ENCODE measurements at places on chromosomes 5 and 9.
A peak's percentile ranks its signal among the peaks of the same experiment; 100 is the strongest.

GRCh38 chr5:29230591-29230990, 1962.9 kb upstream of the CDH6 start:
- no peak for DNase-seq

DNA sequence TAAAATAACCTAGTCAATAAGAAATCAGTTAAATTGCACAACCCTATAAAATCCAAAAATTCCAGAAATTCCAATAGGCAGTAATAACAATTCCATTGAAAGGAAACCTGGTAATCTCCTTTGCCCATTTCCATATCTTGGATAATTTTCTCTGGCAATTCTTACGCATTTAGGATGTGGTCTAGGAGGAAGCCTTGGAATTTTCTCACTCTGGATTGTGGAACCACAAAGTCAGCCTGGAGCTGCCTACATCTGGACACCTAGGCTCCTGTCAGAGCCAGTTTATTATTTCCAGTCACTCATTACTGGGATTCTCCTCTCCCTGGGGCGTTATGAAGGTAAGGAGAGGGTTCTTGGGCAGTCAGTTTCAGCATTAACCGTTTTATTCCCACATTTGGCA, 40.3 kb upstream of the GNE start:
- DNase-seq: peak; percentile 85

GRCh38 chr5:54390539-54391031, 64.9 kb upstream of the HSPB3 start:
- no peak for DNase-seq

DNA sequence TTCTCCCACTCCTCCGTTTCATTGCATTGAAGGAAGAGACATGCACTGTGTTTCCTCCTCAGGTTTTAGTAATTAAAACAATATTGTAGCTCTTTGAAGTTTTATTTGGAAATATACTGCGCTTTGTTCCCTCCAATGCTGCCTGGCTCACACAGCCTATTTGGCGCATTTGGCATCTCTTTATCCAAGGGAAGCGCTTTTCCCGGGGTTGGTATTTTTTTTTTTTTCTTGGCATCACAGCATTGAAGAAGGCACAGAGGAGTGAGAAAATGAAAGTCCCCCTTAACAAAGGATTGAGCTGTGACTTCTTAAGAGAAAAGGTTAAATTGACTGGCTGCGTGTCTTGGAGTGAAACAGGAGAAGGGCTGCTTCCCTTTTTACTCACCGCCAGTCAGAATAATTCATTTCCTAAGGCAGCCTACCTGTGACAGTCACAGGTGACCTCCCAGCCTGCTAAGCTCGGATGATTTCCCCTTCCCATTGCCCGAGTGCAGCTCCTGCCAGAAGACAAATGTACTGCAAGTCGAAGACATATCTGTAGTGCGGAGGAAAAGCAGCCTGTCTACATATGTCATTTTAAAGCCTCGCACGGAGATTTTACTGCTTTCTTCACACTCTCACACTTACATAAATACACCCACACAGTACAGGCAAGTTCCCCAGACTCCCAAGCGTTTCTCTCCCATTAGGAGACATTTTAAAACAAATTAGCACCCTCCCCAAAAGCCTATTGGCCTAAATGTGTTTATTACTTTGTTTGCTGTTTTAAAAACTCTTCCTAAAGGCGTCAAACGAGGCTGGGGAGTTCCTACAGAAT, 665.5 kb upstream of the ZNF608 start:
- DNase-seq: peak; percentile 19

DNA sequence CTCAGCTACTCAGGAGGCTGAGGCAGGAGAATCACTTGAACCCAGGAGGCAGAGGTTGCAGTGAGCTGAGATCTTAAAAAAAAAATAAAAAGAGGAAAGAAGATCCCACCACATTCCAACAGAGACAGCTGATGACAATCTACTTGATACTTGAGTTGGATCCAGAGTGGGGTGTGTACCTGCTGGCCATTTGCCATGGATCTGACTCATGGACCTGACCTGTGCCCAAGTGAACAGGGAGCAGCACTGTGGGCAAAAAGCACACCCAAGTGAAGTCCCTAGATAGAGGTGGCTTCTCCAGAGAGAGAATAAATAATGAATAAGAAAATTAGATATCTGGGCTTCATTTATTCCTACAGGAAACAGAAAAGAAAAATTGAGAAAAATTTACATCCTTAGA, 81.2 kb upstream of the MIER3 start:
- no peak for DNase-seq

DNA sequence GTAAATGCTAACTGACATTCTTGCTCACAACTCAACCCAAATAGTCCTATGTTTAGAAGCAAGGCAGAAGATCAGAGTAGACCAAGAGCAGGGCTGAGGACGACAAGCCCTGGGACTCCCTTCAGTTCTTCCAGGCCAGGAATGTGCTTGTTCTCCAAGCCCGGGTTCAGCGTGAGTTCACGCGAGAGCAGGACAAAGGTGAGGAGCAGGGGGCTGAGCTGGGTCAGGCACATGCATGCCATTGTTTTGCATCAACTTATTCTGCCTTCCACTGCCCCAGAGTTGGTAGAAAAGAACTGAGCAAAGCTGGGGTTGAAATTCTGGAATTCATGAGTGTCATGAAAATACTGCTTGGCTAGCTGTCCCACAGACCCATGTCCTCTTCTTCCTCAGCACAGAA, 206.5 kb downstream of the PAX5 start:
- DNase-seq: no peak

DNA sequence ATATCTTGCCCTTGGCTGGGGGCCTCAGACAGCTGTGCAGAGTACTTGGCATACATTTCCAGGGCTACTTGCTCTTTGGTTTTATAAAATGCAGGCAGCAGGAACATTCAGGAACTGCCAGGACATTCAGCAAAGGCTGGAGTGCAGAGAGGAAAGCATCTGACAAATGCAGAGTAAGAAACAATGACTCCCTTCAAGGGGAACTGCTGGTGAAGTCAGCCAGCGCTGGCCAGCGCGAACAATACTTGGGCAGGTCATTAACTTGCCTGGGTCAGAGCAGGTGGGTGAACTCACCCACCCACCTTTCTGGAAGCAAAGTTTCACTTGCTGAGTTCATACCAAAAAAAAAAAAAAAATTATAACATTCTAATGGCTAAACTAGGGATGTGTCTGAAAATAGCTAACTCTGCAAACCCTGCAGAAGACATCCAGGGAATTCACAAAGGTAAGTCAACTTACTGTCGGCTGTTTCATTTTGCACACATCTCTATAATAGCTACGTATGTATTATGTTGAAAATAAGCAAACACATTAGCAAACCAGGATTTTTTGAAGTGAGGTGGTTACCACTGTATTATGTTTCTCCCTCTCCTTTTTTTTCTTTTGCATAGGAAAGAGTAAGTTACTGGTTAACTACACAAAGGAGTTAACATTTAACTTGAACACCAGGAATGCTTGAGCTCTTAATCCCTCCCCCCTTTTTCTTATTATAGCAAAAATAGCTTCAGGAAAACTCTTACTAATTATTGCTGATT, 152.2 kb downstream of the GLIS3 start:
- DNase-seq: no peak

- peak; percentile 77 for DNase-seq
These were observed 12.7 kb upstream of the THG1L start for GRCh38 chr5:157718519-157718918.

DNA sequence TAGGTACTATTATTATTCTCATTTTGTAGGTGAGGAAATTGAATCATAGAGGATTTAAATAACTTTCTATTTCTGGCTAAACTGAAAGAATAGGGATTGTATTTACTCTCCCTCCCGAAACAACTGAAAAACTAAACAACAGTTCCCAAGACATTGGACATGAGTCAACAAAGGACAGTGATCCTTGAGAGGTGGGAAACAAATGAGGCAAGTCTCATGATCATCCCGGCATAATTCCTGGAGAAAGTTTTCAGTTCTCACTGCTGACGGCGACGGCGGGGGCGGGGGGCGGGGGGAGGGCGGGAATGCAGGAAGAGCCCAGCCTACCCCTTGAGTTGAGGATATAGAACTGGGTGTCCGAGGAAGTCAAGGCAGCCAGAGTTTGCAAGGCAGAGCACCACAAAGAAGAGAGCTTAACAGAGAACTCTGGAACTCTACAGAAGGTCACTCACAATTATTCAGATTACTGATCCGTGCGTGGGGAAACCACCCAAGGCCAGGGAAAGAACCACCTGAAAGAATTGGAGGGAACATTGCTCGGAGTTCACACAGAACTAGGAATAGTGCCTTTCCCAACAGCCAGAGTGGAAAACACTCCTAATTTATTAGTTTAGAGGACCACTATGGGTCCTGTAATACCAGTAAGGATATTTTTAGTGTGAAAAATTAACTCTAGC, 27.4 kb upstream of the WHRN start:
- no peak for DNase-seq

GRCh38 chr9:107694390-107694789, 204.8 kb upstream of the KLF4 start:
- no peak for DNase-seq

- peak; percentile 38 for DNase-seq
These were observed 290.5 kb downstream of the SLF1 start for GRCh38 chr5:94908889-94909480.

DNA sequence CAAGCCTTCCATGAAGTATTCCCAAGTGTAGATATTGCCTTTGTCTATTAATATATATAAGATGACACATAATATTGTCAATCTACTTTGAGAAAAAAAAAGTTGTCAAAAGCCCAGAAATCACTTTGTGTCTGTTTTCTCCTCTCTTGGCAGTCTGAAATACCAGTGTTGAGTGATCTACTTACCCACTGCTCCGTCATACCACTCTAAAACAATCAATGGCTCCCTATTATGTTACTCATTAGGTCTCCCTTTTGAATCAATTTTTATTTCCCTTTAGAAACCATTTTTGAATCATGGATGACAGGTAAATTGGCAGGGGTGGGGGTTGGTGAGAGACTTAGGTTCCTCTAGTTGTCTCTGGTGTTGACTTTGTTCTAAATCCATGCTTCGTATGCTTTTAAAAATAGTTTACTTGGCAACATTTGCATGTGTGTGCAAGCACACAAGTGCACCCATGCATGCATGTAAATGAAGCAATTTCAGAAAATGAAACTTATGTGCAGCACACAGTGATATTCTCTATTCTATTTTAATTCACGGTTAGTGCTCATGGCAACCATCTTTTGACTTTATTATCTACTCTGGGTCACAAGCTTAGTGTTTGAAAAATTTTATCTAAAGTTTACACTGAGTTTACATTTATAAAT, 378.9 kb downstream of the RAB3C start:
- no peak for DNase-seq

GRCh38 chr5:10265245-10266109, 15.4 kb downstream of the CCT5 start:
- no peak for DNase-seq

DNA sequence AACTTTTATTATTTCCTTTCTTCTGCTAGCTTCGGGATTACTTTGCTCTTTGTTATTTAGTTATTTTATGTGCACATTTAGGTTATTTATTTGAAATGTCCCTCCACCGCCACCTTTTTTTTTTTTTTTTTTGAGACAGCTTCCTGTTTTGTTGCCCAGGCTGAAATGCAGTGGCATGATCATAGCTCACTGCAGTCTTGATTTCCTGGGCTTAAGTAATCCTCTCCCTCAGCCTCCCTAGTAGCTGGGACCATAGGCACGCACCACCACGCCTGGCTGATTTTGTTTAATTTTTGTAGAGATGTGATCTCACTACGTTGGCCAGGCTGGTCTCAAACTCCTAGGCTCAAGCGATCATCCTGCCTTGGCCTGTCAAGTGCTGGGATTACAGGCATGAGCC, 38.5 kb downstream of the RIC1 start:
- no peak for DNase-seq

GRCh38 chr9:18437315-18438201, 36.4 kb upstream of the ADAMTSL1 start:
- peak; percentile 85 for DNase-seq

GRCh38 chr5:90530736-90531487, 1.5 kb upstream of the LYSMD3 start:
- DNase-seq: no peak

DNA sequence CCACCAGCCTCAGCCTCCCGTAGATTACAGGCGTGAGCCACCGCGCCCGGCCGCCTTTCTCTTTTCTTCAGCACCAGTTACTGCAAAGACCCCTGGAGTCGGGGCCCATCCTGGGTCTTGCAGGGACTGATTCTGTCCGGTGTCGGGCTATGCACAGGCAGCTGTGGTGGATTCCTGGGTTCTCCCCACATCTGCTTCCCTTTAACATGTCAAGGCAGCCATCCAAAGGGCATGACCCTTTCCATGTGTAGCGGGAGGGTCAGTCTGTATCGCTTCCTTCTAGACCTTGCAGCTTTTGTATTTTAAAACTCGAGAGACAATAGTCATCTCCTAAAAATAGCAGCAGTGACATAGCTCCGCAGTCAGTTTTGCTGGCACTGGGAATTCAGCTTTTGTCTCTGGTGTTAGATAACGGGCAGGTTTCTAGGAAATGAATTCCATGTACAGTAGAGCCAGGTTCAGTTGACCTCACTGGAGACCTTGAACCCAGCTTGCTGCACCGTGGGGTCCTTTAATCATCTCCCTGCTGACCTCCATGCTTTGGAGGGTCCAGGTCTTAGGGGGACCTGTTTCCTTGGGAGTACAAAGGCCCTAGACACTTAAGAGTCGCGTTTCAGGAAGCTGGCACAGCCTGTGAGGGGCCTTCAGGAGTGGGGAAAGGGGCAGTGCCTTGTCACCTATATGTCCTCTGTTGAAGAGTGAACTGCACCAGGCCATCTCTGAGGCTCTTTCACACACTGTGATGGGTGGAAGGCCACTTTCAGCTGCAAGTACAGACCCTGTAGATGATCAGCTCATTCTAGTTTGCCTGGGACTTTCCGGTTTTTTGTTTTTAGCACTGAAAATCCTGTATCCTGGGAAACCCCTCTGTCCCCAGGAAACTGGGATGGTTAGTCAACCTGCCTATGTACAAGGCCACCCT, 13.8 kb downstream of the ANKRD33B start:
- no peak for DNase-seq

Data from EL (cell line).